ENCODE measurements at places on chromosomes 6 and 20. TPM values are rescaled to one million over a fixed set of nuclear protein-coding genes. Genes with fewer than 3 reads are reported as not detected.

Gene CCM2L
- total RNA-seq = 11.0 TPM

Gene OPN5
- total RNA-seq = not detected

Gene SLC18B1
- total RNA-seq = 4.5 TPM

DNA sequence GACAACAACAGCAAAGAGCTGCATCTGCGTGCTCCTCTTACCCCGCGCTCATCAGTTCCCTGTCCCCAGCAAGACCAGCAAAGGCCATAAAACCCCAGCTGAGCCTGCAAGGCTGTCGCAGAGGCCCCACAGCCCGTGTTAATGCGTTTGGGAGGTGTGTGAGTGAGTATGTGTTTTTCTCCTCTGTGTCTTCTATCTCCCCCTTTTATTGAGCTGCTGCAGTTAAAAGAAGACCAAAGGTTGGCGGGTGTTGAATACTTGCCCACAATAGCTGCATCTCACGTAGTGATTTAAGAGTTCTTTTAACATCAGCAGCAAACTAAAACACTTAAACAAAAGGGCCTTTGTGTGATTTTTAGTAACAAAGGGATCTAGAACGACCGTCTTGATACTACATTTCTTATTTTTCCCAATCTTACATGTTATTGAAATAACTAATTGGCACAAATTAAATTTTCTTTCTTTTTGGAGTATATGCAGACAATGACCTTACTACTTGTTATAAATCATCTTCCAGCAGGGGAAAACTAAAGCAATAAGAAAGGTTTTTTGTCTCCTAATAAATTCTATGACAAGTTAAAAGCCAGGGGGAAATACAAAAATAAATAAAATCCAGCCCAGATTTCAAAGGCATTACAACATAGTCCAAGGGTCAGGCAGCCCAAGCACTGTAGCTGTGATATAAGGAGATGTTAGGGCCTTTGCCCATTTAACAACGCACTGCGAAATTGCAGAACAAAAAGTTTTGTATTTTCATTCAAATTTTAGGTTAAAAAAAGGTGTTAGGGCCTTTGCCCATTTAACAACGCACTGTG, 27.2 kb upstream of the CNKSR3 start:
- H3K4me1 ChIP-seq = no peaks in the 10 kb centered on the region
- no peak overlapping the region for H3K27ac ChIP-seq
- H3K4me3 ChIP-seq = no peak overlapping the region
- no peaks in the 10 kb centered on the region for H3K36me3 ChIP-seq
- no peak for DNase-seq

- H3K4me3 ChIP-seq = no peak overlapping the region
- DNase-seq = no peak
- peaks cover 2% of the 10 kb centered on the region for H3K27me3 ChIP-seq
- no peaks in the 10 kb centered on the region for H3K4me1 ChIP-seq
- H3K27ac ChIP-seq = no peak overlapping the region
These were observed 2.2 kb downstream of the TAF4 start for GRCh38 chr20:62063315-62063980.

GRCh38 chr6:116170358-116171057, 44.6 kb upstream of the COL10A1 start:
- no peak overlapping the region for H3K4me3 ChIP-seq
- H3K27me3 ChIP-seq = no peaks in the 10 kb centered on the region
- no peak for DNase-seq
- H3K4me1 ChIP-seq = no peaks in the 10 kb centered on the region
- no peak overlapping the region for H3K27ac ChIP-seq

DNA sequence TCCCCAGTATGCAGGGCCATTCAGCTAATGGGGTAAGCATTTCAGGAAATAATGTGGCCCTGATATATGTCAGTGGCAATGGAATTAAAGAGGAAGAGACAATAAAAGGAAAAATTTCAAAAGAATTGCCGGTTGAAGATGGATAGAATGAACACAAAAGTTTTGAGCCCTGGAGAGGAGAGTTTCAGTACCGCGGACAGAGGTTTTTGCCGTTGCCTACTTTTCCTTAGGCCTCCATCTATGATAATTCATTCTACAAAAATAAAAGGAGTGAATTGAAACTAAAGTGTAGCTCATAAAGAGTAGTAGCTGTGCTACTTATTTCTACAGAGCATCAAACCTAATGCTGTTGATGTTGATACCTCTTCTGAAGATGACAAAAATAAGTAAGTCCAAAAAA, 140.7 kb downstream of the RNASET2 start:
- no peaks in the 10 kb centered on the region for H3K36me3 ChIP-seq
- DNase-seq = no peak
- no peaks in the 10 kb centered on the region for H3K4me1 ChIP-seq

GRCh38 chr6:137678451-137678850, 184.3 kb upstream of the OLIG3 start:
- no peak for DNase-seq
- H3K4me1 ChIP-seq = no peaks in the 10 kb centered on the region
- no peak overlapping the region for H3K4me3 ChIP-seq
- H3K27ac ChIP-seq = no peak overlapping the region
- H3K27me3 ChIP-seq = no peaks in the 10 kb centered on the region

- H3K27me3 ChIP-seq = no peaks in the 10 kb centered on the region
- DNase-seq = no peak
- H3K4me1 ChIP-seq = no peaks in the 10 kb centered on the region
- H3K36me3 ChIP-seq = no peaks in the 10 kb centered on the region
- no peak overlapping the region for H3K27ac ChIP-seq
- no peak overlapping the region for H3K4me3 ChIP-seq
These were observed 30.5 kb downstream of the TFAP2B start for GRCh38 chr6:50848989-50849795.

DNA sequence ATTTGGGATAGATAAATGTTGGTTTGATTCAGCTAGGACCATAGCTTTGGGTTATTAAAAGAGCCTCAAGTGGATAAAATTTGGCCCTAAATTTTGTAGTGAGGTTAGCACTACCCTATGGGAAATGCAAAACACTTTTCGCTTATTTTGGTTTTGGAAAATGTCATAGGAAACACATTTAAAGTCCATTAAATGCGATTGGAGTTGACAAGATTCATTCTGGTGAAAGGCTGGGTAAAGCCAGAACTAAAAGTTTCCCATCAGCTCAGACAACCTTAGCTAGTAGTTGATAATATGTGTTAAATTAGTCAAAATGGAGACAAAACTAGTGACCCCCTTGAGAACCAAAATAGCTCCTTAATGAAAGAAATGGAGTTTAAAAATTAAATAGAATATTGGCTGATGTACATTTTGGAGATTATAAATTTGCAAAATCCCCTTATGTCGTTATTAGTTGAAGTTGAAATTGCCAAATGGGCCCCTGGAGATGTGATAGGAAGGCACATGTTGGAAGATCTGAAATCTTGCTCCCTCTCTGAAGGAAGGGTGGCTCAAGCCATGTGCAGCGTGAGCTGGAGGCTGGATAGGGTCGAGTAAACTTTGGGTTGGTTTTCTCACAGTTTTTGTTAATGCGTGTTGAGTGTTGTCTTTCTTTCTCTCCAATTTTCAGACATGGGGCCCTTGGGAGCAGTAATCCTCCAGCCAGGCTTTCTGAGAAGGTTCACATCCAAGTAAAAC, 72.8 kb downstream of the CD83 start:
- H3K27ac ChIP-seq = no peak overlapping the region
- H3K36me3 ChIP-seq = no peaks in the 10 kb centered on the region
- H3K4me3 ChIP-seq = no peak overlapping the region
- H3K27me3 ChIP-seq = no peaks in the 10 kb centered on the region
- no peaks in the 10 kb centered on the region for H3K4me1 ChIP-seq

DNA sequence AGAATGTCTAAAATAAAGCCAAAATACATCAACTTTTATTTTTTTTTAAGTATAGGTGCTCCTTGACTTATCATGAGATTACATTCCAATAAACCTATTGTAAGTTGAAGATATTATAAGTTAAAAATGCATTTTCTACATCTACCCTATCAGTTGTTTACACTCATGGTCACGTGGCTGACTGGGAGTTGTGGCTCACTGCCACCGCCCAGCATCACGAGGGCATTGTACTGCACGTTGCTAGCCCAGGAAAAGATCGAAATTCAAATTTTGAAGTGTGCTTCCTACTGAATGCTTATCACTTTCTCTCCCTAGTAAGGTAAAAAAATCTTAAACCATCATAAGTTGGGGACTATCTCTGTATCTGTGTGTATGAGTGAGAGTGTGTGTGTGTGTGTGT, 126.6 kb upstream of the RIN2 start:
- H3K27ac ChIP-seq = no peak overlapping the region
- no peaks in the 10 kb centered on the region for H3K36me3 ChIP-seq
- H3K27me3 ChIP-seq = no peaks in the 10 kb centered on the region
- H3K4me3 ChIP-seq = no peak overlapping the region
- H3K4me1 ChIP-seq = peaks cover 2% of the 10 kb centered on the region
